ENCODE measurements at places on chromosomes 2 and 18. TPM values are rescaled to one million over a fixed set of nuclear protein-coding genes. Genes with fewer than 3 reads are reported as not detected.

Gene CLEC4F
- 0.06 TPM for polyA plus RNA-seq

Gene CPS1
- polyA plus RNA-seq: 0.78 TPM

Gene MBP
- 8.7 TPM for polyA plus RNA-seq

Gene ERMN
- 0.10 TPM for polyA plus RNA-seq

Gene LRP1B
- 1.2 TPM for polyA plus RNA-seq

GRCh38 chr2:58047373-58047935 is 848 bp downstream of the VRK2 start:
- DNase-seq: no peak
- peak overlapping the region; percentile 94 for H3K27ac ChIP-seq
- H3K36me3 ChIP-seq: peaks cover 4% of the 10 kb centered on the region
- peak overlapping the region; percentile 85 for H3K4me3 ChIP-seq

- no peak overlapping the region for H3K4me3 ChIP-seq
- peaks cover 49% of the 10 kb centered on the region for H3K36me3 ChIP-seq
- no peaks in the 10 kb centered on the region for H3K27me3 ChIP-seq
Observed at GRCh38 chr2:54671875-54672589, 51.4 kb upstream of the EML6 start.

- DNase-seq: no peak
- H3K4me3 ChIP-seq: no peak overlapping the region
- no peaks in the 10 kb centered on the region for H3K27me3 ChIP-seq
- no peaks in the 10 kb centered on the region for H3K36me3 ChIP-seq
Observed at GRCh38 chr2:158756976-158757375, 38.1 kb upstream of the DAPL1 start.

DNA sequence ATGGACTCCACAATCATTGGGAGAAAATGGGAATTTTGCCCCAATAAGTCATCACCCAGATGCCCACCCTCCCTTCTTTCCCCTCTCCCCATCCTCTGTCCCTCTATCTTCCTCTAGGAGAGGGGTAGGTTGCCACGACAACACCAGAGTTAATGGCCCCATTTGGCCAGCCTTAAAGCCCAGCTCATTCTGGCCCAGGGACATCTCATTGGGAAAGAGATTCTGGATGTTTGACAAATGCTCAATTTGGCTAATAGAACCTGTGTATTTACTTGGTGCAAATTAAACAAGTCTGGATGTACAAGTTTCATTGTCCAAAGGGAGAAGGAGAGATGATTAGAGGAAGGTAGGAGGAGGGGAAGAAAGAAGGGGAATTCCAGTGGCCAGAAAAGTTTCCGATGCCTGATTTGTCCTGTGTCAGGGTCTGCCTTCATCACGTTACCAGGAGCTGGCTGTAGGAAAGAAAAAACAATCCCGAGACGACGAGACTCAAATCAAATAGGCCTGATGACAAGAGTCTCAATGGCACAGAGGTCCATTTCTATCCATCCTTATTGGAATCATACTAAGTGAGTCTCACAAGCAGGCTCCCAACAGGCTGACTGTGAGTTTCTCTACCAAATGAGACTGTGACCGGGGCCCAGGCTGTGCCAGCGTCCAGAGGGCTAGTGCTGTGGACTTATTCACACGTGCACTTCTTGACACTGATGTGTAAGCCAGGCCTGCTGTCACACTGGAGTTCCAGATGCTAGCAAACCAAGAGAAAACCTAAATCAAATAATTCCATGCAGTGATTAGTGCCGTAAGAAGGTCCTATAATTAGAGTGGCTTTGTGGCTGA is 265.2 kb upstream of the APCDD1 start:
- no peaks in the 10 kb centered on the region for H3K27me3 ChIP-seq
- no peak for DNase-seq
- H3K36me3 ChIP-seq: no peaks in the 10 kb centered on the region
- no peak overlapping the region for H3K4me3 ChIP-seq

- H3K36me3 ChIP-seq: peaks cover 15% of the 10 kb centered on the region
- H3K4me3 ChIP-seq: no peak overlapping the region
- no peak overlapping the region for H3K27ac ChIP-seq
Observed at GRCh38 chr2:55604027-55604565, 13.3 kb downstream of the PPP4R3B start.

DNA sequence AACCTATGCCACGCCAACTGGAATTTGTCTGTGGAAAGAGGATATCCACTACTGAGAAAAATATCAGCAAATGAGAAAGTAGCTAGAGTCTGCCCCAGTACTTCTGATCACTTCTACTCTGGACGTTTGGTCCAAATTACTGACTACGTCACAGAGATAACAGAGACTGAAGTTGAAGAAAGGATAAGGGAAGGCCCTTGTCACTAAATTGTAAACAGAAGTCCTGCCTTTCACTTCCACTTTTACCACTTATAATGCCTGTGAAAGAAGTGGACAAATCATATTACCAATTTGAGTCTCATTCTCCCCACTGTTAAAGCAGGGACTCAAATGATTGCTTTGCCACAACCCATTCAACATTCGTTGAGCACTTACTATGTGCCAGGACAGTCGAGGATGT is 173.9 kb upstream of the ERBB4 start:
- peak overlapping the region; percentile 6 for H3K27ac ChIP-seq
- H3K4me1 ChIP-seq: no peaks in the 10 kb centered on the region
- no peak overlapping the region for H3K4me3 ChIP-seq
- no peak for DNase-seq

DNA sequence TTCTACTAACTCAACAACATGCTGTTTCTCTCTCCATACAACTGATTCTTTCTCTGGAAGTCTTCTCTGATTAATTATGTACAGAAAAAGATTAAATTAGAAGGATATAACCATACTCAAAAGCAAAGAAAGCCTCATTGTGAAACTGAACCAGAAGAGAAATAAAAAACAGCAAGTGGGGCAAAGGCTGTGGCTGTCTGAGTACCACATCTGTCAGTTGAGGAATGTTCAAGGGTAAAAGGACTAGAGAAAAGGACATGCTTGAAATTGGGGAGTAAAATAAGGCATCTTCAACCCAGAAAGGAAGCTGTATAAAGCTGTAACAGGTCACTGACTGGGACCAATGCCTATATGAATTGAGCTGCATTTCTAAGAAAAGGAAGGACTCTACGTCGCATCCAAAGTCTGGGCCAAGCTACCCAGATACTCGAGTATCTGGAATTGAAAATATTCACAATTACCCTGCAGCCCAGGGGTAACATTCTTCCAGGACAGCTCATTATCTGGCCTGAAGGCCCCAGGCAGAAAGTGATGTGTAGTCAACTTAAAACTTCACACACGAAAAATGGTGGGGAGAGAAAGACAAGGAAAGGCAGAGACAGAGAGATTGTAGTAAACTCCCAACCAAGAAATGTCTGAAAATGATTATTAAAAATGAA is 356.0 kb upstream of the GALNT5 start:
- H3K27ac ChIP-seq: no peak overlapping the region
- DNase-seq: no peak
- H3K4me1 ChIP-seq: no peaks in the 10 kb centered on the region
- no peaks in the 10 kb centered on the region for H3K27me3 ChIP-seq
- H3K4me3 ChIP-seq: no peak overlapping the region

- no peak for DNase-seq
- H3K27ac ChIP-seq: no peak overlapping the region
- H3K27me3 ChIP-seq: no peaks in the 10 kb centered on the region
- peaks cover 17% of the 10 kb centered on the region for H3K4me1 ChIP-seq
- H3K36me3 ChIP-seq: no peaks in the 10 kb centered on the region
- H3K4me3 ChIP-seq: no peak overlapping the region
Observed at GRCh38 chr2:239022437-239023260, 174.8 kb downstream of the TWIST2 start.
